ENCODE measurements at places on chromosomes 3 and 15.

DNA sequence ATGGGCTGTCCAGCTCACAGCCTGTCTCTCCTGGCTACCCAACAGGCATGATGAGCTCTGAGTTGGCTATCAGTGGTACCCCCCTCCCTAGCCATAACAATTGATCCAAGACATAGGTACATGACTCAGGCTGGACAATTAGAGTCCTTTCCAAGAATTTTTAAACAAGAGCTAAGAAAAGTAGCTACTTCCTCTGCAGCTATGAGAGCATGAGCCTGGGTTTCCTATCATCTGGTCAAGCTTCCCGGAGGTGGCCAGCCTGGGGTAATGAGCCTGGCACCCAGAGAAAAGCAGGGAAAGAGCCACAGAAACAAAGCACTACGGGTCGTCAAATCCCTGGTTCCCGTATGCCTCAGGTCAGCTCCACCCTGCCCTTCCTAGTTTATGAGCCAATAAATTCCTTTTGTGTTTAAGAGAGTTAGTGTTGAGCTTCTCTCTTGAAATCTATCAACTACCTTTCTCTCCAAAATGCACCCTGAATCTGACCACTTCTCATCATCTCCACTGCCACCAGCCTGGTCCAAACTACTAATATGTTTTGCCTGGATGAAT is 2.3 kb upstream of the SLC51B start:
- DNase-seq, result no peak

- DNase-seq, result no peak
Observed at GRCh38 chr3:23495507-23495906, 292.4 kb downstream of the UBE2E2 start.

- DNase-seq, result no peak
Observed at GRCh38 chr3:10813425-10813824, 2.6 kb upstream of the SLC6A11 start.

DNA sequence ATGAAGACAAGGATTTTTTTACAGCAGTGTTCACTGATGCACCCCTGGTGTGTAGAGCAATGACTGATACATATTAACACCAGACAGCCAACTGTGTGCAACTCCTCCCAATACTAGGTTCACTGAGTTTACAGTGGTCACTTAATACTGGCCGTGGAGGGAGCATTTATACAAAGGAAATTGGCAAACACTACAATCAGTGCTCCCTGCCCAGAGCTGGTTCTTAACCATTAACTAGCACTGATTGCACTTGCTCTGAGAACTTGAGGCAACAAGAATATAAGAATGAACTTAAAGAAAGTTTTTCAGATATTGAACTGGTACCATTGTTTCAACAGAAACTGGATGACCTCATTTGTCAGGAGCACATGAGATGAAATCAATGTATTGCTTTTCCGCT is 110.6 kb downstream of the MAGI1 start:
- DNase-seq, result no peak

DNA sequence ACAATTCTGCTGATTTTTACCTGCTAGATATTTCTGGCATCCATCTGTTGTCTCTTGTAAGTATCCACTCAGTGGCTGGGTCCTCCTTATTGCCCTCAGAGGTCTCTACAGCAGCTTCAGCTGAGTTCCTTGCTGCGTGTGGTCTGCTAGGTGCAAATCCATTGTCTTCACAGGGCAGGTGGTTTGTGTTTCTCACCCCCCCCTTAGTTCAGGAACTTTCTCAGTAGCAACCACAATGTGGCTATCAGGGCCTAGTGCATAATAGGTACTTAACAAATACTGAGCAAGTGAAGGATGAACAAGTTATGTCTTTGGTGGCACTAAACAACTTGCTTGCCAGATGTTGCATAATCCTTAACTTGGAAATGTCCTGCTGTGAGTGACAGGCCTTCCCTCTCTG is 96.7 kb upstream of the KLHL25 start:
- DNase-seq, result no peak

DNA sequence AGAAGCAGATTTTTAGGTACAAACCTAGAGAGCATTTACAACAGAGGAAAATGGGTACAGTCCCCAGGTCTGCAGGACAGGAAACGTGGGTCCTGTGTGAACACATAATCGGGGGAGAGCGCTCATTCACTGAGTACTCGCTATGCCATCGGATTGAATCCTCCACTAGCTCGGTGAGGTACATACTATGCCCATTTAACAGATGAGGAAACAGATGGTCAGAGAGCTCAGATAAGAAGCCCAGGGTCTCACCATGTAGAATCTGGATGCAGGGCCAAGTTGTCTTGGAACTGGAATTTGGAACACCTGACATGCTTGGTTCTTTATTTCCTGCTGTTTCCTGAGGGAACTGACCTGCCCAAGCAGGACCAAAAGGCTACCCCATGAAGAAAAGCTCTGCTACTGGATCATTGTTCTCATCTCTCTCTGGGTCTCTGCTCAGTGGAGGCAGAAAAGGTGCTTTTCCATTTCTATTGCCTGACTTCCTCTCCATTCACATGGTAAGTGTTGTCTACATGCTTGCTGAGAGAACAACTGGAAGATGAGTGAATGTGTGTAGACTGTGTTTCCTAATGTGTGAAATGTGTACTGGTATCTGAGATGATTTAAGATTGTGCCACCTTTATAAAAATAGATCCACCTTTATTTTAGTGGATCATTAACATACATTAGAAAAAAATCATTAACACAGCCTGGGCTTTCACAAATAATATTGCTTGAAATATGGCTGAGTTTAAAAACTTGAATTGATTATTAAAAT is 89.1 kb downstream of the TGFBR2 start:
- DNase-seq, result no peak

GRCh38 chr15:100170291-100171210 is 171.2 kb downstream of the ADAMTS17 start:
- DNase-seq, result no peak

All from activated T-helper 1 cell treated with anti-CD3 and anti-CD28 coated beads, Interleukin-2, amount 50 U/mL, for 16 hours (primary cell).